Glomerular endothelial cell (primary cell): ENCODE measurements at places on chromosomes 3 and 15.

DNA sequence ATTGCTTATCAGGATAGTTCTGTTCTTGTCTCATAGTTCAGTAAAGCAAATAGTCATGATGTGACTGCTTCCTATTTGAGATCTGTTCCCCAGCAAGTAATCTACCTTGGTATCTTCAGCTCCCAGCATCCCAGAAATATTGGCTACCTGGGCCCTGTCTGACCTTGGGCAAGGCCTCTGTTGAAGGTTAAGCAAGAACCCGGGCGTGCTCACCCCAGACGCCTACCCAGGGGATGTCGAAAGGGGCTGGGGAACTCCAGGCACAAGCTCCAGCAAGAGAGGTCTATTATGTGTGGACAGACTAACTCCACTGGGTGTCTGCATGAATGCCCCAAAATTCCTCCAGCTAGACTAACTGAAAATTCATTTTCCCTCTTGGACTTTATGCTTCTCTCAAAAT lies 37.3 kb upstream of the IGF1R start:
- no peak for DNase-seq

- DNase-seq: no peak
These were observed 1.1 kb downstream of the SH2D7 start for GRCh38 chr15:78093242-78094020.

GRCh38 chr15:38294126-38294525 lies 41.5 kb downstream of the SPRED1 start:
- DNase-seq: no peak

GRCh38 chr3:42511736-42512135 lies 9.3 kb downstream of the VIPR1 start:
- DNase-seq: no peak

GRCh38 chr15:63870487-63871209 lies 36.9 kb upstream of the HERC1 start:
- no peak for DNase-seq
